ENCODE measurements at places on chromosomes 2 and 18.

- no peak for DNase-seq
Observed at GRCh38 chr2:233289648-233290047, 18.0 kb upstream of the SAG start.

DNA sequence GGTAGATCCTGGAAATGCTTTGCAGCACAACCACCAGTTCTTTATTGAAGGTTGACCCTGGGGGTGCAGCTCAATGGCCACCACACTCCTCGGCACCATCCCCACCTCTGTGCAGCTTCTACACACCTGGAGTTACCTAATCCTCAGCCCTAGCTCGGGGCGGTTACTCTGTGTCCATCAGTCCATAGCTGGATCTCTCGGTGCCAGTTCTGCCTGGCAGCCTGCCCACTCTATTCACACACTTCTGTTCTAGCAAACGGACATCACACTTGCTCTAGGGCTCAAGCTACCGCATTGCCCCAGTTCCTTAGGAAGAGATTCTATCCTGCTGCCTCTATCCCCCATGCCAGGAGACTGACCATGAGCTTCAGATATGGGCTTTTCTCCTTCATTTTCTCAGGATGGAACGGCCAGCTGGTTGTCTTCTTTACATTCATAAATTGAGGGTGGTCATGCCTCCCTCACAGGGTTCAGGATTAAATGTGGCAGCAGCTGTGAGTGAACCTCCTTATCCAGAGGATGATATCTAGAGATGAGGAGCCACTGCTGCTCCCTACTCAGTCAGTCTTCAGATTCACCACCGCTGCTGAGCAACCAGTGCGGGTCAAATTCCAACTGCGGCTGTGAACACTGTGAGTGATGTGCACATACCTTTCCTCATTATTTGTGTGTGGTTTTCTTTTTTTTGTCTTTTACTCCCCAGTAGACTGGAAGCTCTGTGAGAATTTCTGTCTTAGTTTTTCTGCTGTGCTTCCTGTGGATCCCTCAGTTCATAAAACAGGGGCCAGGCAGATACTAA lies 66.9 kb upstream of the TRIB2 start:
- DNase-seq, result no peak

- DNase-seq, result no peak
Observed at GRCh38 chr2:155733091-155733853, 599.2 kb downstream of the NR4A2 start.

GRCh38 chr2:147297820-147298219 lies 547.0 kb upstream of the ACVR2A start:
- peak; percentile 53 for DNase-seq

DNA sequence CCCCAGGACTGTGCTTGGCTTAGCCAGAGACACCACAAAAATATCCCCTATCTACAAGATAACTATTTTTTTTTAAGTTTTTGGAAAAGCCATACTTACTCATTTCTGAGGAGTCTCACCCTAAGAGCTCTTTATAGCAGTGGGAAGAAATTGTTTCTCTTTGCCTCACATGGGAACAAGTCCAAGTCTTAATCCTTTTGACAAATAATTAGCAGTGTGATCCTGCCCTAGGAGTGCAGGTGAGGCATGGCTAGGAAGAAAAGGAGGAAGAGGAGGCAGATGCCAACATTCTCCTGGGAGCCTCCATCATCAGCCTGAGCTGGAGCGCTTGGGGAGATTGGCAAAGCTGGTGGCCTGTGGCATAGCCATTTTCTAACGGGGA lies 115.6 kb downstream of the STPG4 start:
- no peak for DNase-seq

All from CD4-positive, alpha-beta T cell treated with Interleukin-17A for 1 hour (primary cell).